ENCODE measurements at places on chromosomes 2 and 18.

- DNase-seq: no peak
Measured at GRCh38 chr2:1775511-1776035, 31.3 kb upstream of the PXDN start.

GRCh38 chr2:196063773-196064172 is 4.9 kb downstream of the DNAH7 start:
- no peak for DNase-seq

DNA sequence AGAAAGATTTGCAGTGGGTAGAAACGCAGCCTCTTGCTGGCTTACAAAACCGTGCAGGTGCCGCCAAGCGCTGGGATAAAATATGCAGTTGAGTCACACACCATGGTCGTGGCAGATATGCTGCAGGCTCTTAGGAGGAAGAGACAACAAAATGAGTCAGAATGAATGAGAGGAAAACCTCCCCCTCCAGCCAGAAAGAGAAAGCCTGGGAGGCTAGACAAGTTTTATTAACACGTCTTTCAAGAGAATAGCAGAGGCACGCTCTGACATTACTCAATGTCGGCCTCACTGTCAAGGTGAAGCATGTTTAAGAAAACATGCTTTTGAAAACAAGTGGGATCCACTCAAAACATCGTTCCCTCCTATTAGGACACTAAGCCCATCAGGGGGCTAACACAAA is 37.1 kb upstream of the ZCCHC2 start:
- DNase-seq: no peak

DNA sequence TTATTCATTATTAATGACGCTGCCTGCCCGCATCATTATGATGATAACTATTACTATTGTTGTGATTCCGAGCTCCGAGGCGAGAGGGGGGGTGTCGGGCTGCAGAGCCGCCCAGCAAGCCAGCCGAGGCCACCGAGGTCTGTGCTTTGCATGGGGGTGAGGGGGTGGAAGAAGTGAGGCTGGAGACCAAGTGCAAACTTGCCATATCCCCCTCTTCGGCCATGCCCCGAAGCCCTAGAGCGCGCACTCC is 3.6 kb downstream of the BCL11A start:
- no peak for DNase-seq
